ENCODE measurements at places on chromosomes 5 and 9.

- no peak for DNase-seq
Observed at GRCh38 chr9:128494108-128494745, 10.3 kb upstream of the GLE1 start.

GRCh38 chr5:112228667-112229066 lies 190.4 kb downstream of the EPB41L4A start:
- DNase-seq, result no peak

DNA sequence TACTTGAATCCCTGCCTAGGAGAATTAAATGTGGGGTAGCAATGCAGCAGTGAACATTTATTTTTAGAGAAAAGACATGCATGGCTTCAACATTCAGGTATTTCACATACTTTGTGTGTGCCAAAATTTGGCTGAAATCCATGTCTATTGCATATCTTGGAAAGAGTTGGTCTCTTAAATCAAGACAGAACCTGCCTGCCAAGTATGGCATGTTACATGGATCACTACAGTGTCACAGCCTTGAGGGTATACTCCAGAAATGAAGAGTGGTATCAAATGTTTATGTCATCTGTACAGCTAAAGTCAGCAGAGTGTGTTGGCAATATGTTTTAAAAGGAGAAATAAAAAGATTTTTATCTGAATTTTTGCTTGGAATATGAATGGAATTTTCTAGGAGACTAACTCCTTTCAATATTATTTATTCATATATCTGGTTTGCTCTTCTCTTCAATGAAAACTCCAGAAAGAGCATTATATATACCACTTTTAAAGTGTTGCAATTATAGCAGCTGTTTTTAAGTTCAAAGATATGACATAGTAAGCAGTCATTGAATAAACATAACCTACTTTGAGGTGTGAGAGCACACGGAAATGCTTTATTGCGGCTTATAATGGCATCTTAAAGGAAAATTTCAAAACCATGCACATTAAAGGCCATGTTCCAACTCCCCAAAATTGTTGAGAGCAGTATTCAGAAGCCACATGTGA lies 95.4 kb upstream of the MINAR2 start:
- no peak for DNase-seq

DNA sequence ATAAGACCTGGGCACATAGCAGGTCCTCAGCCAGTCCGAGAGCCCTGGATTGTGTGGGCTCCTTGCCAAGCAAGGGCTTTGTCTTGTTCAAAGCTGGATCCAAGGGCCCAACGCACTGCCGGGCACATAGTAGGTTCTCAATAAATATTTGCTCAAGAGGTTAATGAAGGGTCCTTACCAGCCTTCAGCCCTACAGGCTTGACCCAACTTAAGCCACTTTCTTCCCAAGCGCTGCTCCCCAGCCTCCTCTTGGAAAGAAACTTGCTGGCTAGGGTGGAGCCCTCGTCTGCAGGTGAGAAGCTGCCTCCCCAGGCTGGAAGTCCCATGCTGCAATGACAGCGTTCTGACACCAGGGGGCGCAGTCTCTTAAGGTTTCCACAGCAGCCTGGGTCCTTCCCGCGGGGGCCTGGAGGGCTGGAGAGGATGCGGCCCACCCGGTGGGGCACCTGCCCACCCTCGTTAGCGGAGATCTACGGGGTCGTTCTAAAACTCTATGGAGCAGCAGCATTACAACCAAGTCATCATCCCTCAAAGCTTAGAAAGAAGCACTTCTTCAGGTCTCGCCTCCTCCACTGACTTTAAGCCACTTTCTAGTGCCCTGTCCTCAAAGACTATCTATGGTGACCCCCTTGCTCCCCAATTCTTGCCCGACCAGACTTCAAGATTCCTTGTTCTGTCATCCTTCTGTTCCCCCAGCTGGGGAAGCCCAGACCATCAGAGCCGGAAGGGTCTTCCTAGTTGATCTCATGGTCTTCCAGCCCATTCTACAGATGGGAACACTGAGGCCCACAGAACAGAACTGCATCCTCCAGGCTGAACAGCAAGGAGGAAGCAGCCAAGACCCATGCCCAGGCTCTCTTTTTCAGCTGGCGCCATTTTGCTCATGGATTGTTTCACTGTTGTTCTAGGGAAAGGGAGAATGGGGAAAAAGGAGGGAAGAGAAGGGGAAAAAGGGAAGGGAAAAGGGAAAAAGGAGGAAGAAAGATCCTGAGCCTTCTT lies 115.4 kb downstream of the LHX2 start:
- DNase-seq, result peak; percentile 74

DNA sequence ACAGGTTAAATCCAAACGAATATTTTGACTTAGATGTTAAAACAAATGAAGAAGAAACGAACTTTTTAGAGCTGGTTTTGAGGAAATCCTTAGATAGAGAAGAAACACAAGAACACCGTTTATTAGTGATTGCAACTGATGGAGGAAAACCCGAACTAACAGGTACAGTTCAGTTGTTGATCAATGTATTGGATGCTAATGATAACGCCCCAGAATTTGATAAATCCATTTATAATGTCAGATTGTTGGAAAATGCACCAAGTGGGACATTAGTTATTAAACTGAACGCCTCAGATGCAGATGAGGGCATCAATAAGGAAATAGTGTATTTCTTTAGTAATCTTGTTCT lies 842 bp downstream of the PCDHA5 start:
- no peak for DNase-seq

- no peak for DNase-seq
Observed at GRCh38 chr9:14281136-14281795, 32.7 kb downstream of the NFIB start.

GRCh38 chr9:92294297-92294676 lies 790 bp upstream of the IARS1 start:
- no peak for DNase-seq

GRCh38 chr5:61298580-61298979 lies 33.5 kb upstream of the ZSWIM6 start:
- no peak for DNase-seq

DNA sequence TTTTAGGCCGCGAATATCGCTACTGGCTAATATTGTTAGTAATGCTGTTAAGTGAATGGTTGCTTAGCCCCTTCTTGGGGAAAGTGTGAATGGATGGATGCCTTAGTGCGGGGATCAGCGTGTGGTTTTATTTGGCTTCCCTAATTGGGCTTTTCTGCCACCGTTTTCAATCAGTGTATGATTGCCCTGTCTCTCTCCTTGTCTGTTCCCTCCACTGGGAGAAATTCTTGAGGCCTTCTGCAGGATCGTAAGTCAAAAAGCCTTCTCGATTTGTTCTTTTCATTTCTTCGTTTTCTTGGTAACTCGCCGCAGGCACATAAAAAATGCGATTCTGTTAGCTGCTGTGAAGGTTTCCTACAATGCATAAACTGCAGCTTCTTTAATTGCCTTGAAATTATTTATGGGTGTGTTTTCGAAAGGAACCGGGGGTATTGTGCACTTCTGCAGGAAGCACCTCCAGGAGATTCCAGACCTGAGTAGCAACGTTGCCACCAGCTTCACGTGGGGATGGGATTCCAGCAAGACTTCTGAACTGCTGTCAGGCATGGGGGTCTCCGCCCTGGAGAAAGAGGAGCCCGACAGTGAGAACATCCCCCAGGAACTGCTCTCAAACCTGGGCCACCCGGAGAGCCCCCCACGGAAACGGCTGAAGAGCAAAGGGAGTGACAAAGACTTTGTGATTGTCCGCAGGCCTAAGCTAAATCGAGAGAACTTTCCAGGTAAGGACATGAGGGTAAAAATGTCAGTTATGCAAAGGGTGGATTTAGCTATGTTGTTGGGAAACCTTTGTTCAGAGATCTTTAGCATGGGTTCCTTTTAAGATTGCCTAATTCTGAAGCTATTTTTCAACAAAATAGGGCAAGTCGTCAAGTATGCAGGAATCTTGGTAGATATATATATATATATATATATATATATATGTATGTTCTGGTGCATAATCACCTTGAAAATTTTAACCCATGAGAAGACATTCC lies 700 bp downstream of the SKP2 start:
- no peak for DNase-seq

DNA sequence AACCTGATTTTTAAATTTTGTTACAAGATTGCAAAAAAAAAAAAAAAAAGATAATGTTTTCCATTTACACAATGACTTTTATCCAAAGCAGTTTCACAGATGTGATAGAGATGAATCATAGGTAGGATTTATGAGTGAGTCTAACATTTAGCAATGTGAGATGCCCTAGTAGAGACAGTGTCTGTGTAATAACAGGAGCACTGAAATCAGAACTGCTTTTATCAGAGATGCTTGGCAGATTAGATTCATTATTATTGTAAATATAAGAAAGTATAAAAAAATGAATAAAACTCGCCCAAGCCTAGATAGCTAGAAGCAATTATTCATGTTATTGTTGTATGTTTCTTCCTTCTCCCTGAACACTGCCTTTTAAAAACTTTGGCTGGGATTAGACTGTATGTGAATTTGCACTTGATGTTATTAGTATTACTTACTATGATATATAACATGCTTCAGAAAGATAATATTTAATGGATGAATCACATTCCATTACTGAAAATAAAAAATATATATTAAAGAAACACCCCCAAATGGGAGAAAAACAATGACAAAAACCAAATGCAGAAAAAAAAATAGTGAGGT lies 567.3 kb upstream of the KLF4 start:
- no peak for DNase-seq

- no peak for DNase-seq
Observed at GRCh38 chr5:6269925-6270324, 108.4 kb downstream of the MED10 start.

GRCh38 chr5:64074533-64074932 lies 91.1 kb upstream of the RNF180 start:
- no peak for DNase-seq
